ENCODE measurements at places on chromosomes 7 and 10.

DNA sequence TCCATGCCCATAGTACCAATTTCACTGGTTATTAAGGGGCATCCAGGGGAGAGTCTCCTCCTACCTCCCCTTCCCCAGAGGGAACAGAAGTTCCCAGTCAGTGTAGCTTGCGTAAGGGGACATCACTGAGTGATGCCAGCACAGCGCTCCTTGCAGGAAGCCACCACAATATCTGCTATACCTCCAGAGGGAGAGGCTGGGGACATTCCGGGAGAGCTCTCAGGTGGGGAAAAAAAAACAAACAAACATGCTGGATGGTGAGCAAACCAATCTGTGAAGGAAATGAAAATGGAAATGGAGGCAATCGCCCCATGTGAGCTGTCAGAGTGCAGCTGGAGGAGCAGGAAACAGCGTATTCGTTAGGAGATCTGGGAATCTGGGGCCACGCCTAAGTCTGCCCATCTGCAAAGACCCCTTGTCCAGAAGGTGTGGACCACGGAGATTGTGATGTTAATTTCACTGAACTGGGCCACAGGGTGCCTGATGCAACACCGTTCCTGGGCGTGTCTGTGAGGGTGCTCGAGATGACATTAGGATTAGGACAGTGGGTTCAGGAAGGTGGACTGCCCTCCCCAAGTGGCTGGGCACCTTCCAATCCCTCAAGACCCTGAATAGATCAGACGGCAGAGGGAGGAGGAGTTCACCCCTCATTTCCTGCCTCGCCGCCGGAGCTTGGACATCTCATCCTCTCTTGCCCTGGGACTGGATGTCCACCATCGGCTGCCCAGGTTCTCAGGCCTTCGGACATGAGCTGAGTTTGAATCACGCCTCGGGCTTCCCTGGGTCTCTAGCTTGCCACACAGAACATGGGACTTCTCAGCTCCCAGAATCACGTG lies 30.5 kb downstream of the GNA12 start:
- DNase-seq: no peak

- no peak for DNase-seq
Observed at GRCh38 chr7:116522247-116522646, 2.6 kb upstream of the CAV1 start.

- DNase-seq: no peak
Observed at GRCh38 chr7:15832996-15833395, 146.5 kb upstream of the MEOX2 start.

- DNase-seq: no peak
Observed at GRCh38 chr10:124205432-124205831, 112.0 kb upstream of the CHST15 start.

DNA sequence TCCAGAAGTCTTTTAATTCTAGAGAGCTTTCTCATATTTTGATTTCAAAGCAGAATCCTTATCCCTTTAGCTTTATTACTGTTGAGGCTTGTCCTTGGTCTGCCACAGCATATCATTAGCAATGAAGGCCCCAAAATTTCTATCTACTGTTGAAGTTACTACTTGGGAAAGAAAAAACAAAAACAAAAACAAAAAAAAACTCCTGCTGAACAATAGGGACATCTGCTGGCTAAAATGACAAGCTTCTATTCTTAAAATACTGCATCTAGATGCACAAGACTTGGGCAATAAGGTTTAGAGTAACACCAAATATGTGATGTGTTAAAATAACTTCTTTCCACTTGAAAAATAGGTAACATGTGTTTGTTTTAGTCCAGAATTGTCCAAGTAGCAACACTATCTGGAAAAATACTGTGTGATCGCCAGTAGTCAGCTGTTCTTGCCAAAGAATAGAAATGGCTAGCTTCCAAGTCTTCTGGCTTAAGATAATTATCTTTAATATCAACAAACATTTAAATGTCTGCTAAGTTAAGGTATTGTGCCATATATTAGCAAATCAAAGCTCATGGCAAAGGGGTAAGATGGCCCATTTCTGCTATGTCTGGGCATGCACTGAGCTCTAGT lies 3.8 kb upstream of the DMTF1 start:
- no peak for DNase-seq

DNA sequence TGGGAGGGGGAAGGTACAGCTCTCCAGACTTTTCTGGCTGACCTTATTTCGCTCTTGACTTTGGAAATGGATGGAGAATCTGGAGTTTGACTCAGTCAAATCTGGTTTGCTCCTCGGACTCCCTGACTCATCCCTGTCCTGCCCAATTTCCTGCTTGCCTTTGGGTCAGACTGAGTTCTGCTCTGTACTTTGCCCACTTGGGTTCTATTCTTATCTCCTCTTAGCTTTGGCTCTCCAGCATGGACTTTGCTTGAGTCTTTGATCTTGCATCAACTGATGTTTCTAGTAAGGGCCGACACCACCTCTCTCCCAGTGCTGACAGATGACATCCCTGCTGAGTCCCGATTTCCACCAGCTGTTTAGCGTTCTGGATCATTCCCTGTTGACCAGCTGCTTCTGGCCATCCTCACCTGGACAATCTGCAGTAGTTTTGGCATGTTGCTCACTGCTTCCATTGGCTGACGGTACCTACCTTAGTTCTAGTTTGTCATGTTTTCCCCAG lies 335.3 kb downstream of the SUGCT start:
- DNase-seq: no peak

- no peak for DNase-seq
Observed at GRCh38 chr7:84971360-84971759, 215.5 kb downstream of the SEMA3D start.

- no peak for DNase-seq
Observed at GRCh38 chr7:26683277-26683676, 181.1 kb downstream of the SKAP2 start.

DNA sequence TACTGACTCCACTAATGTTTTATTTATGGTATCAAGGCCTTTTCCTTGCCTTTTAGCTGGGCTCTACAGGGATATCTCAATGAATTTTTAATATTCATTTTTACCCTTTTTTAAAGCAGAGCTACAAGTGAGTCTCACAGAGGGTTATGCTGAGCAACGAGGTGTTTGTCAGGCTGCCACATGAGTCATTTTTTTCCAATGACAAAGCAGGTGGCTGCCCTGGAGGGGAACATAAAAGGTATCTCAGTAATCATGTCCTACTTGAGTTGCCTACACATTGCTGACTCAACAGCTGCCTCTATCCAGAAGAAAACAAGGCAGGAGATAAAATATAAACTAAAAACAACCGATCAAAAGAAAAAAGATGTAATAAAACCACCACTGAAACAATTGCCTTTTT lies 1004.9 kb upstream of the POT1 start:
- no peak for DNase-seq

DNA sequence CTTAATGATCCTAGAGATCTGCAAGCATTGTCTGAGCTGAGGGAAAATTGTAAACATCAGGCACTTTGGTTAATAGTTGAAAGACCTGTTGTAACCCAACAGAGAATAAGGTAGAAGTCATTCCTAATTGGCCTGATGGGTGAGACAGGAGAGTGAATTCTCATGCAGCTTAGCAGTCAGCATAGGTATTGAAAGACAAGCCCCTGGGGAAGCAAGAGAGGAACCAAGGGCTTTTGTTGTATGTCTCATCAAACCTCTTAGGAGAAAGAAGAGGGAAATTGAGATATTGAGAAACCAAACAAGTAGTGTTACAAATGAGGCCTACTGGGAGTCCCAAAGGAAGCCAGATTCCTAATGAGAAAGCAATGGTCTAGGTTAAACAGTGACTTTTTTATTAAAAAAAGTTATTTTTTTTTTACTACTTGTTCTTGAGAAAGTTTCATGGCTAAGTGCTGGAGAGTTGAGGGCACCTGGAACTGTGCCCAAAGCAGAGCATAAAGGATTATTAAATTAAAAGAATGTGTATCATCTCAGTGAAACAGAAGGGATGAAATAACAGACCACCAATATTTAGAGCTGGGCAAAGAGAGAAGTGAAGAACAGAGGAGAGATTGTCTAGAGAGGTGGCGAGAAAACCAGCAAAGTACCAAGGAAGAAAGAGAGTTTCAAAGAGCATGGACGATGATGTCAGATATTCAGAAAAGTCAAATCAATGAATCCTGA lies 168.9 kb downstream of the CDK14 start:
- no peak for DNase-seq

DNA sequence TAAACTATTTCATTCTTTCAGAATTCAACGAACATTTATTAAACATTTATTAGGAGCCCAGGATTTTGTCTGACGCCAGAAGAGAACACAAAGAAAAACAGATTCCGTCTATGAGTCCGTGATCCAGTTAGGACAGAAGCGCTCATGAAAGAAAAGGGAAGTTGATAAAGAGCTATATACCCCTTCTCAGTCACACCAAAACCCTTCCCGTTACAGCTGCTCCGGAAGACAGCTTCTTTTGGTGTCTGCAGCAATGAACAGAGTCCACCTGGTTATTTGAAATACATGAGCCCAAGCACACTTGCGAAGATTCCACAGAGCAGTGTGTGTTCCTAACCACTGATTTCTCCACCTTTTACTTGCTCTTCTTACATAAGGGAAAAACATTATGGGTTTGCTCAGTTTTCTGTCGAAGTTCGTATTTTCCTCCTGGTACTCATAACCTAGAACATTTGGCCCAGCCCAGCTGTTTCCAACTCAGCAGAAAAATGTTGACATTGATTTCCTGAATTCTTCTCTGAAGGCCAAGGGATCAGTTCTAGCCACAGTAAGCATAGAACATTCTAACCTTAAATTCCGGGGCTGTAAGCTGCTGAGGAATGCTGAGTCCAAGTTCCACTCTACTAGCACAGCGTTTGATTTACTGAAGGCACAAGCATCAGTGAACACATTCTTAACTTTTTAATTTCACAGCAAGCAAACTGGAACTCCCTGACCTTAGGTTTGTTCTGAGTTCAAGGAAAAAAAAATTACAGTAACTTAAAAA lies 206.5 kb downstream of the SORCS1 start:
- no peak for DNase-seq

GRCh38 chr7:157018997-157019608 lies 8.6 kb upstream of the MNX1 start:
- no peak for DNase-seq

GRCh38 chr7:73858807-73859206 lies 2.2 kb upstream of the TMEM270 start:
- no peak for DNase-seq

DNA sequence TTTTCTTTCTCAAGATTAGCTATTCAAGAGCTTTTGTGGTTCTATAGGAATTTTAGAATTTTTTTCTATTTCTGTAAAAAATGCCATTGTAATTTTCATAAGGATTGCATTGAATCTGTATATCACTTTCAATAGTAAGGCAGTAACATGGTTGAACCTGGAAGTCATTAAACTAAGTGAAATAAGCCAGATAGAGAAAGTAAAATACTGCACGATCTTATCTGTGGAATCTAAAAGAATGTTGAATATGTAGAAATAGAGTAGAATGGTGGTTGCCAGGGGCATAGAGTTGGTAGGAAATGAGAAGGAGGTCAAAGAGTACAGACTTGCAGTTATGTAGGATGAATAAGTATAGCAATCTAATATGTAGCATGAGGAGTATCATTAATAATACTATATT lies 1073.5 kb upstream of the LRRN3 start:
- no peak for DNase-seq

- DNase-seq: no peak
Observed at GRCh38 chr10:127940866-127941640, 34.1 kb downstream of the PTPRE start.

- no peak for DNase-seq
Observed at GRCh38 chr7:74429153-74429747, 24.5 kb upstream of the GTF2IRD1 start.

DNA sequence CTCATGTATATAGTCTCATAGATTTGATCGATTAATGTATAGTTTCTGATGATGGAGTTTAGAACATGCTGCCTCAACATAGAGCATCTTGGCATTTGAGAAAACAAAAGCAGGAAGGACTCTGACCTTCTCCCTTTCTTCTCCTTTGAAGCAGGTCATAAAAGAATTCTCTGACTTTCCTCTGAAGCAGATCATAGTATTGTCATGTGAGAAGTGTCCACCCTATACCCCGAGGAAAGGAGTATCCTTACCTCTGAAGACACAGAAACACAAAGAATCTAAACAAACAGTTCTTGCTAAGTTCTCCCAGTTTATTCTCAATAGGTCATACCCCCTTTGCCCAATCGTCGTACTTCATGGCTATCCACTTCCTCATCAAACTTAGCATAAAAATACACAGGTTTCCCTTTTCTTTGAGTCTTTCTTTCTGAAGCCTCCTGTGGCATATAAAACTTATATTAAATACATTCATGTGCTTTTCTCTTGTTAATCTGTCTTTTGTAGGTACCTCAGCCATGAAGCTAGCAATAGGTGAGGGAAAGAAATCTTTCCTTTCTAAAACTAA lies 194.9 kb downstream of the REEP3 start:
- DNase-seq: no peak

DNA sequence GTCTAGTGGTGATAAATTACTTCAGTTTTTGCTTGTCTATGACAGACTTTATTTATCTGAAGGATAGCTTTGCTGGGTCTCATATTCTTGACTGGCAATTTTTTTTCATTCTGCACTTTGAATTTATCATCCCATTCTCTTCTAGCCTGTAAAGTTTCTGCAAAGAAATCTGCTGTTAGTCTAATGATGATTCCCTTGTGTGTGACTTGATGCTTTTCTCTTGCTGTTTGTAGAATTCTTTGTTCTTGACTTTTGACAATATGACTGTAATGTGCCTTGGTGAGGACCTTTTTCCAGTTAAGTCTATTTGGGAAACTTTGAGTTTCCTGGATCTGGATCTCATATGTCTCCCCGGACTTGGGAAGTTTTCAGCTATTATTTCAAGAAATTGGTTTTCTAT lies 59.3 kb upstream of the TMEM140 start:
- no peak for DNase-seq

GRCh38 chr7:137609500-137609899 lies 237.3 kb downstream of the DGKI start:
- no peak for DNase-seq

DNA sequence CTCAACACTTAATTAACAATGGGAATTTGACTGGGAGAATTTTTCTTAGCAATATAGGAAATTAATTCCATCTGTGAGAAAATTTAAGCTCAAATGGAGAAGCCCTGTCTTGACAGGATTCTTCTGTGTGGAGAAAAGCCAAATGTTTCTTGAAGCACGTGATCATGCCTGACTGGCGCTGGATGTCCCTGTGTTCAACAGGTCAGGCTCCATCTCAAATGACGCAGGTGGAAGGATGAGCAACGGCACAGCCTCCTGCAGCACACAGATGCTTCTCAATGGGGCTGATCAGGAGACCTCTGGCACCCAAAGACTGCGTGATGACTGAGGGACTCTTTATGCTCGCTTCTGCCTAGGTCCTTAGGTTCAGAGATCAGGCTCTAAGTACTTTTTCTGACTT lies 143.8 kb downstream of the RSU1 start:
- no peak for DNase-seq

DNA sequence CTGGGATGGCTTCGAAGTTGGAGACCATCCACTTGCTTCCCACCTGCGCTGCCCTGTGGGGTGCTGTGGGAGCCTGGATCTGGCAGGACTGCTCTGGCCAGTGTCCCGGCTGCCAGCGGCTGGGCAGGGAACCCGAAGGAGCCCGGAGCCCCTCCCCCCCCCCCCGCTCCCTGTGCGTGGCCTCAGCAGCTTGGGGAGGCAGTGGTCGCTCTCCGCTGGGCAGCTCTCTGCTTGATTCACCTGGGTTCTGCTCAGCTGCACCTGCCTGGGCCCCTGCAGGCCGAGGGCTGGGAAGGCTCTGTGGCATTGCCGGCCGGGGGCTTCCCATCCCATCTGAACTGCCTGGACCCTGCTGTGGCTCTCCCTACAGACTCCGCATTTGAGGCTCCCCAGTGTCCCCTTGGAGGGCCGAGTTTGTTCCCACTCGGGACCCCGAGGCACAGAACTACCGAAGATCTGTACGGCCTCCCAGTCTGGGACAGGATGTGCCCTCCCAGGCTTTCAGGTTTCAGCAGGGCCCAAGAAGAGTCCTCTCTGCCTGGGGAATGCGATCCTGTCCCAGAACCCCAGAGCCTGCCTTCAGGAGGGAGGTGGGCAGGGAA lies 525.1 kb downstream of the TCERG1L start:
- DNase-seq: no peak
